ENCODE measurements at places on chromosomes 6 and 20.
A peak's percentile ranks its signal among the peaks of the same experiment; 100 is the strongest.

DNA sequence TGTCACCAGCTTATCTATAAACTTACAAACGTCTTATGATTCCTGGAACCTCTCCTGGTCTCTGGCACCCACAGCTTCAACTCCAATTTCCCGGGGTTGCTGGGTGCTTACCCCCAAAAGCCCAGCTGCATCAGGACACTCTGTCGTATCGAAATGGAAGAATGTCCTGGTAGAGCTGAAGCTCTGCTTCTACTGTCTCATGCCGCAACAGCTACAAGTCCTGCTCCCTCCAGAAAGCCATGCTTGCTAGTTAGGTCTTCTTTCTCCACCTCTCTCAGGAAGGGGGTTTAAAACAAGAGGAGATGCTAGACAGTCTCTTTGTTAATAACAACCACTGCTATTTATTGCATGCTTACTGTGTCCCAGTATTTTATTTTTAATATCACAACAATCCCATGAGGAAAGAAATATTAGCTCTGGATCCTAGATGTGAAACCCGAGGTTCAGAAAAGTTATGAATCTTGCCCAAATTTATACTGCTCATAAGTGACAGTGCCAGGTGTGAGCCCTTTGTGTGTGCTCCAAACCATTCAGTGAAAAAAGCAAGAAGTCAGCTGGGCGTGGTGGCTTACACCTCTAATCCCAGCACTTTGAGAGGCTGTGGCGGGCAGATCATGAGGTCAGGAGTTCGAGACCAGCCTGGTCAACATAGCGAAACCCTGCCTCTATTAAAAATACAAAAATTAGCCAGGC lies 82.3 kb upstream of the GCM1 start:
- H3K27ac ChIP-seq, result no peak overlapping the region
- no peak overlapping the region for H3K4me3 ChIP-seq
- no peak for DNase-seq
- H3K36me3 ChIP-seq, result no peaks in the 10 kb centered on the region
- H3K27me3 ChIP-seq, result no peaks in the 10 kb centered on the region
- no peaks in the 10 kb centered on the region for H3K4me1 ChIP-seq

- no peaks in the 10 kb centered on the region for H3K27me3 ChIP-seq
- no peak for DNase-seq
- H3K27ac ChIP-seq, result no peak overlapping the region
Measured at GRCh38 chr6:37822851-37823682, 3.5 kb downstream of the ZFAND3 start.

DNA sequence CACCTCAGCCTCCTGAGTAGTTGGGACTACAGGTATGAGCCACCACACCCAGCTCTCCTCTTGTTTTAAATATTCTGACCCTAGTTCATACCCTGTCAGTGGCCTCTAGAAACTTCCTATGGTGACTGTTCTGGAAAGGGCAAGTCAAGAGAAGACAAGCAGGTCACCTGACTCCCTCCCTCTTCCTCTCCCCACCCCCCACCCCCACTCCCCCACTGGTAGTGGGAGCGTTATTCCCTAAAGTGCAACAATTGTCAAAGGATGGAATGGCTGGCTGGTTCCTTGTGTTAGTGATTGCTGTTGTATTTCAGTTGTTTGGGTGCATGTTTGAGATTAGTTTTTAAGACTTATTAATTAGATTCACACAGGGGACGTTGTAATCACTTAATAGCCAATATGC lies 136.1 kb downstream of the CARMIL1 start:
- no peak for DNase-seq
- peaks cover 26% of the 10 kb centered on the region for H3K4me1 ChIP-seq
- H3K27ac ChIP-seq, result no peak overlapping the region
- H3K4me3 ChIP-seq, result no peak overlapping the region
- no peaks in the 10 kb centered on the region for H3K36me3 ChIP-seq

DNA sequence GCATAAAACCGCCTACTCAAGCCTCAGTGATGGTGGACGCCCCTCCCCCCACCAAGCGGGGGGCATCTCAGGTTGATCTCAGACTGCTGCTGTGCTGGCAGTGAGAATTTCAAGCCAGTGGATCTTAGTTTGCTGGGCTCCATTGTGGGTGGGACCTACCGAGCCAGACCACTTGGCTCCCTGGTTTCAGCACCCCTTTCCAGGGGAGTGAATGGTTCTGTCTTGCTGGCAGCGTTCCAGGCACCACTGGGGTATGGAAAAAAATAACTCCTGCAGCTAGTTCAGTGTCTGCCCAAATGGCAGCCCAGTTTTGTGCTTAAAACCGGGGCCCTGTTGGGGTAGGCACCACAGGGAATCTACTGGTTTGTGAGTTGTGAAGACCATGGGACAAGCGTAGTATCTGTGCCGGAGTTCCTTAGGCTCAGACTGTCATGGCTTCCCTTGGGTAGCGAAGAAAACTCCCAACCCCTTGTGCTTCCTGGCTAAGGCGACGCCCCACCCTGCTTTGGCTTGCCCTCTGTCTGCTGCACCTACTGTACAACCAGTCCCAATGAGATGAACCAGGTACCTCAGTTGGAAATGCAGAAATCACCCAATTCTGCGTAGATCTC lies 1334.5 kb upstream of the ADGRB3 start:
- no peaks in the 10 kb centered on the region for H3K27me3 ChIP-seq
- H3K4me1 ChIP-seq, result no peaks in the 10 kb centered on the region
- H3K36me3 ChIP-seq, result no peaks in the 10 kb centered on the region
- DNase-seq, result no peak

DNA sequence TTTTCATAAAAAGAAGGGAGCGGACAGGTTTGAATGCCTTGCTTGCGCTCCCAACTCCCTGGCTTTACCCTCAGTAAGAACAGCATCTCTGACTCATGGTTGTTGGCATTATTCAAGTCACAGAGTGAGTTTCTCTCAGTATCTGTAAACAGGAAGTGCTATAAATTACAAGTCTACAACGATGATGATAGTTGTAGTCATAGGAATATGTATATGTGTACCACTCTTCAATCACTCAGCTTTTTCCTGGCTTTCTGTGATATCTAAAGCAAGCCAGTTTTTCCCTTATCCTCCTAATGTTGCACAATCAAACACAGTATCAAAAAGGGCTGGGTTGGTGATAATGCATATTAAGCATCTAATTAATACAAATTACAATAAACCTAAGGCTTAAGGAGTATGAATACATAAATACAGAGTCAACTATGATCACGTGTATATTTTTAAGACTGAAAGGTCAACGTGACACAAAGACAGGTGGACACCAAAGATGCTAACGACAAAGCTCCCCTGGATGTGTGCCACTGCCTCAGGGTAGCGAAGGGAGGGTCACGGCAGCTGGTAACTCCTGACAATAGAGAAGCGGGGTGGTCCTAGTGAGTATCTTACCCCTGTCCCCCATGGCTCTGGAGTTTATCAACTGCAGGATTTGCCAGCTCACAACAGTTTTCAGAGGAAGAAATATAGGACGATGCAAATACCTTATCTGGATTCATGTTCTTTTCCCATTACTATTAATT lies 202.8 kb downstream of the BTBD9 start:
- H3K36me3 ChIP-seq, result no peaks in the 10 kb centered on the region
- DNase-seq, result no peak
- H3K27me3 ChIP-seq, result no peaks in the 10 kb centered on the region
- H3K4me1 ChIP-seq, result no peaks in the 10 kb centered on the region
- H3K27ac ChIP-seq, result no peak overlapping the region

DNA sequence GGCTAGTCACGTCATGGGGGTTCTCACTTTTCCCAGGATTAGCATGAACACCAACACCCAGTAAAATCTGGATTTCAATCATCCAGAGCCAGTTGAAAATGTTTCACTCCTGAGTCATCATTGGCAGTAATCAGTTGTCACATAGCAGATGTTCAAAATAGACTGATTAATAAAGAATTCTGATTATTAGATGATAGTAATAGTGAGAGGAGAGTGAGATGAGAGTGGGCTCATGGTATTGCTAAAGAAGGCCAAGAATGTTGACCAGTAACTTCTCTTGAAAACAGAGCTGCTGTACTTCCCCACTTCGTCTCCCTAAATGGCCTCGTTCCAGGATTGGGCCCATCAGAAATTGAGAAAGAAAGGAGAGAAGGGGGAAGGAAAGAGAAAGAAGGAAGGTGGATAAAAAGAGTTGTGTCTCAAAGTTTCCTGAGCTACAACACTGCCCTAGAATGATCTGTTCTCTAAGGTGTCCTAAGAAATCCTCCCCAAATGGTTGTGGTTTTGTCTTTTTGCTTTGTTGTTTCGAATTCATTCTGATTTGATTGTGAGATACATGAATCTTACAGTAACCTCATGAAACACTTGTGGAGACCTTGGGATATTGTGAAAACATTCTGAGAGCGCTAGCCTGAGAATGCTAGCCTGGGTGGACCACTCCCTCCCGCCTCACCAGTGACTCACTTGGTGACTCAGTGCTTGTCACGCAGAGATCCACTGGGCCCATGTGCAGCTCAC lies 502.2 kb upstream of the JARID2 start:
- no peak for DNase-seq
- no peaks in the 10 kb centered on the region for H3K36me3 ChIP-seq
- no peak overlapping the region for H3K27ac ChIP-seq
- peaks cover 17% of the 10 kb centered on the region for H3K4me1 ChIP-seq
- no peak overlapping the region for H3K4me3 ChIP-seq

- no peak overlapping the region for H3K27ac ChIP-seq
- no peak for DNase-seq
- H3K4me1 ChIP-seq, result peaks cover 11% of the 10 kb centered on the region
- no peaks in the 10 kb centered on the region for H3K36me3 ChIP-seq
- H3K4me3 ChIP-seq, result no peak overlapping the region
- H3K27me3 ChIP-seq, result no peaks in the 10 kb centered on the region
Measured at GRCh38 chr20:13102237-13102636, 93.5 kb downstream of the SPTLC3 start.

DNA sequence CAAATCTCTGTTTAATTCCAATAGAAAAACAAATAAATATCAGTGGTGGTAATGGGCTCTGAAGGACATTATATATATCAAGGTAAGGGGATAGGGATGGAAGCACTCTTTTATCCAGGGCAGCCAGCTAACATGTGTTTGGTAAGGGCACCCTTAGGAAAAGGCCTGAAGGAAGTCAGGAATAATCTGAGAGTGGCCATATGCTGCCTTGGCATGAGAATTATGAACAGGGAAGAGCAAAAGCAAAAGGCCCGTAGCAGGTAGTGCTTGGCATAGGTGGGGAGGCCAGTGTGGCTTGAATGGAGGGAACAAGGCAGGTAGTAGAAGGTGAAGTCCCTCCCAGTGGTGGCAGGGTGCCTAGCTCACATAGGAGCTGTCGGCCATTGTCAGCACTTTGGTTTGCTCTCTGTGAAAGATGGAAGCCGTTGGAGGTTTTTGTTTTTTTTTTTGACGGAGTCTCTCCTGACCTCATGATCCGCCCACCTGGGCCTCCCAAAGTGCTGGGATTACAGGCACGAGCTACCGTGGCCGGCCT lies 39.6 kb upstream of the CSE1L start:
- no peak overlapping the region for H3K27ac ChIP-seq
- peaks cover 43% of the 10 kb centered on the region for H3K36me3 ChIP-seq
- H3K4me3 ChIP-seq, result no peak overlapping the region
- H3K4me1 ChIP-seq, result no peaks in the 10 kb centered on the region
- DNase-seq, result no peak

DNA sequence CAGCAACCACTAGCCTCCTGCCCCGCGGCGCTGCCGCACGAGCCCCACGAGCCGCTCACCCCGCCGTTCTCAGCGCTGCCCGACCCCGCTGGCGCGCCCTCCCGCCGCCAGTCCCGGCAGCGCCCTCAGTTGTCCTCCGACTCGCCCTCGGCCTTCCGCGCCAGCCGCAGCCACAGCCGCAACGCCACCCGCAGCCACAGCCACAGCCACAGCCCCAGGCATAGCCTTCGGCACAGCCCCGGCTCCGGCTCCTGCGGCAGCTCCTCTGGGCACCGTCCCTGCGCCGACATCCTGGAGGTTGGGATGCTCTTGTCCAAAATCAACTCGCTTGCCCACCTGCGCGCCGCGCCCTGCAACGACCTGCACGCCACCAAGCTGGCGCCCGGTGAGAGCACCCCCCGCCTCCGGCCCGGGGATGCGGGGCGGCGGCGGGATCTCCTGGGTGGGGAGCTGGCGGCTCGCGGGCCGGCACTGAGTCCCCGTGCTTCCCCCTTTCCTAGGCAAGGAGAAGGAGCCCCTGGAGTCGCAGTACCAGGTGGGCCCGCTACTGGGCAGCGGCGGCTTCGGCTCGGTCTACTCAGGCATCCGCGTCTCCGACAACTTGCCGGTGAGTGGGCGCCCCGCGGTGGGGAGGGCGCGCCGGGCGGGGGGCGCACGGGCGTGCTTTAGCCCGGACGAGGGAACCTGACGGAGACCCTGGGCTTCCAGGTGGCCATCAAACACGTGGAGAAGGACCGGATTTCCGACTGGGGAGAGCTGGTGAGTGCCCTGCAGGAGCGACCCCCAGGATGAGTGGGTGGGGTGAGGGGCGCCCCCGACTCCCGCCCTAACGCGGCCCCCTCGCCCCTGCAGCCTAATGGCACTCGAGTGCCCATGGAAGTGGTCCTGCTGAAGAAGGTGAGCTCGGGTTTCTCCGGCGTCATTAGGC lies 585 bp downstream of the PIM1 start:
- DNase-seq, result no peak
- peak overlapping the region; percentile 91 for H3K27ac ChIP-seq
- peaks cover 19% of the 10 kb centered on the region for H3K4me1 ChIP-seq
- H3K4me3 ChIP-seq, result peak overlapping the region; percentile 70

DNA sequence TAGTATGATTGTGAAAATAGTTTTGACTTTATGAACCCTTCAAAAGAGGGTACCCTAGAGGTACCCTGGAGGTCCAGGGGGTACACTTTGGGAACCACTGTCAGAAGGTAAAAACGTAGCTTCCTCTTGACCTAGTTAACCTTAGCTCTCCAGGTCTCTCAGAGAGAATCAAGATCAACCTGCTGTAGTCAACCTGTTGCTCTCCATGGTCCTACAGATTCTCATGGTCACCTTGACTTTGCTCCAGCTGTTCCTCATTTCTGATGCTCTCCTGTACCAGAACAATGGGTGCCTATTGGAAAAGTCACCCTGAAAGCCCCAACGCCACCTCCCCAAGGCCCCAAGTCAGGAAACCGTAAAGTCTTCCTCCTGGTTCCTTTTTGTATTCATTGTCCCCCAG lies 294.4 kb upstream of the CDH4 start:
- no peak for DNase-seq
- H3K4me3 ChIP-seq, result no peak overlapping the region
- no peaks in the 10 kb centered on the region for H3K27me3 ChIP-seq
- H3K27ac ChIP-seq, result no peak overlapping the region

DNA sequence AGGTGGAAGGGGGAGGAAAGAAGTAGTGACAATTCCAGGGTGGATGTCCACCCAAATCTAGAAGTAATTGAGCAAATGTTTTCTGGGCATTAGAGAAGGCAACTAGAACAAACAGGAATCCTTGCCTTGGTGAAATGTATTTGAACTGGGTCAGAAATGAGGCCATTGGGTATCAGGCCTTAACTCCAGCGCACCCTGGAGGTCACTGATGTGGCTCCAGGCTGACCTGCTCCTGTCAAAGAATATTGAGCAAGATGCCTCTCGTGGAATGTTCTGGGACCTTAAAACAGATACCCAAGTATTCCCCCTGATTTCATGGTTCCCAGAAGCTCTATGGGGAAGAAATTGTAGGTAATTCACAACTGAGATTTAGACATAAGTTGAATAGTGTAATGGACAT lies 6.9 kb downstream of the HLA-DPB1 start:
- peaks cover 27% of the 10 kb centered on the region for H3K27me3 ChIP-seq
- DNase-seq, result no peak
- H3K4me1 ChIP-seq, result no peaks in the 10 kb centered on the region
- no peak overlapping the region for H3K27ac ChIP-seq
- no peaks in the 10 kb centered on the region for H3K36me3 ChIP-seq

Measured in thymus (tissue), 14 donors.